ENCODE measurements at places on chromosomes 12 and 14. TPM values are rescaled to one million over a fixed set of nuclear protein-coding genes. Genes with fewer than 3 reads are reported as not detected.
A peak's percentile ranks its signal among the peaks of the same experiment; 100 is the strongest.

GRCh38 chr14:105026033-105026785, 5.3 kb upstream of the CDCA4 start:
- no peak for DNase-seq

GRCh38 chr12:2958432-2959191, 585 bp upstream of the TEAD4 start:
- DNase-seq: no peak

GRCh38 chr12:49642370-49642802, 19.0 kb downstream of the PRPF40B start:
- no peak for DNase-seq

DNA sequence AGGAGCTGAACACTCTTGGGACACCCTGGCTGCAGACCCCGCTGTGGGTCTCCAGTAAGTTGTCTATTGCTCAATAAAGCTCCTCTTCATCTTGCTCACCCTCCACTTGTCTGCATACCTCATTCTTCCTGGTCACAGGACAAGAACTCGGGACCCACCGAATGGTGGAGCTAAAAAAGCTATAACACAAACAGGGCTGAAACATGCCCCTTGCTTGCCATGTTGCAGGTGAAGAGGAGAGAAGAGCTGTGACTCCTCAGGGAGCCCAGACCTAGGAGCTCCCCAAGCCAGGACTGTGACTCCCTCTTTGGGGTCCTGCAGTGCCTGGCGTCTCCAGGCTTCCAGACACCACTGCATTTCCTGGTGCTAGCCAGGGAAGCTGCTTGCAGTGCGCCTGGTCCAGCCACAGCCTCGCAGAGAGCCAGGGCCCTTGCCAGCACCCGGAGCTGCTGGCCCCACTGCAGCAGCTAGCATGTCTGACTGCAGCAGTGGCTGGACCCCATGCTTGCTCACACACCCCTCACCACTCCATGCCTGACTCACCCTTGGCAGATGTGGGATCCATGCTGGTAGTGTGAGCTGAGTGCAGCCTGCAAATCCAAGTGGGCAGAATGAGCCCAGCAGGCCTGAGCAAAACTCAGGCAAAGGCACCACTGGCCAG, 37.1 kb upstream of the OR5AU1 start:
- no peak for DNase-seq

- no peak for DNase-seq
Measured at GRCh38 chr14:33414041-33414440, 475.4 kb downstream of the NPAS3 start.

DNA sequence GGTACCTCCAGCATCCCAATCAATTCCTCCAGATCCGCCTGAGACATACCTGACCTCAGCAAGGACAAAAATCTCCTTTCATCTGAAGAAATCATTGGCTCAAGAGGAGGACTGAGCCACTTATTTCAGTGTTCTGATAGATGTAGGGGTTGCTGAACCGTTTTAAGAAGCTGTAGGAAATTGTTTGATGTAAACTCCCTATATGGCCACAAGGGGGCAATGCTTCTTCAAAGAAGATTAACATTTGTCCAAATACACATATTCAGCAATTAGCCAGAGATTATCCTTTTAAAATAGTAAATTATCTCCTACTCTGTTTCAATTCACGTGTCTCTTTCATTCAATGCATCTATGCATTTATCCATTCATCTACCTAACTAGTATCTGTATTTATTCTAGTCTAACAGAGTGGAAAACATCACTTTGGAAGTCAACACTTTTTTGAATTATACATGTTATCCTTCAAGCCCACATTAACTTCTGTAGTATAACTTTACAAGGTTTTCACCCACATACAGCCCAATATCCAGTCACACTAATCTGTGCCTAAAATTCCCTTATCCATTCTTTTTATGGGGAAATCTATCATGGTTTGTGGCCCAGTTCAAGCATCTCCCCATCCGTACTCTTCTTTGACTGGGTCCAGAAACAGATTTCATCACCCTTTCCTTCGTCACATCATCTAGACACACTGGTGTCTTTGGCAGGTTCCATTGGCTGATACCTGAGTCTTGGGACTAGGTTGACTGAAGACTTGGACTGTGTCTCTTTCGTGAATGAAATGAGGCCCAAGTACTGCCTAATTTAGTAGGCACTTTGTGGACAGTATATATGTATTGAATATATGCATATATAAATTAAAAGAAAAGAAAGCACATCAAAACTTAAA, 411.0 kb upstream of the OR4E1 start:
- no peak for DNase-seq

- peak; percentile 68 for DNase-seq
Measured at GRCh38 chr12:78864403-78864869, at the start of gene SYT1. SYT1 (plus strand) TSS chr12:78864774.

DNA sequence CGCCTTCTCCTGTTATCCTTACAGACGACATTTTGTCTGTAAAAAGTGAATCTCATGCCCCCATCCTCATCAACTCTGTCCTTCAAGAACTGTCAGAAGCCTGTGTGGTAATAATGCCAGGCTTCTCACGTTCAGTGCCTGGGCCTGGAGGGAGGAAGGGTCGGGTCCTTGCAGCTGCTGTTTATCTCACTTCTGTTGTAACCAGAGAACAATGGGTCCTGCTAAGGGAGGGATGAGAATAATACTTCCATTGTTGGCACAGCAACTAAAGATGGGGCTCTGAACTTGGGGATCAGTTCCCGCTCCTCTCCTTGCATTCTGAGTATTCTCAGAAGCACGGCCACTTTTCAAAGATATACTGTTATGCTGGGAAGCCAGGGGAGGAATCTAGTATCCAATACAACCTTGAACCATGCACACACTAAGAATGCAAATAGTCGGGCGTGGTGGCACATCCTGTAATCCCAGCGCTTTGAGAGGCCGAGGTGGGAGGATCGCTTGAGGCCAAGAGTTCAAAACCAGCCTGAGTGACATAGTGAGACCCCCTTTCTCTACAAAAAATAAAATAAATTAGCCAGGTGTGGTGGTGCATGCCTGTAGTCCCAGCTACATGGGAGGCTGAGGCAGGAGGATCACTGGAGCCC, 38.8 kb upstream of the NINJ2 start:
- no peak for DNase-seq

DNA sequence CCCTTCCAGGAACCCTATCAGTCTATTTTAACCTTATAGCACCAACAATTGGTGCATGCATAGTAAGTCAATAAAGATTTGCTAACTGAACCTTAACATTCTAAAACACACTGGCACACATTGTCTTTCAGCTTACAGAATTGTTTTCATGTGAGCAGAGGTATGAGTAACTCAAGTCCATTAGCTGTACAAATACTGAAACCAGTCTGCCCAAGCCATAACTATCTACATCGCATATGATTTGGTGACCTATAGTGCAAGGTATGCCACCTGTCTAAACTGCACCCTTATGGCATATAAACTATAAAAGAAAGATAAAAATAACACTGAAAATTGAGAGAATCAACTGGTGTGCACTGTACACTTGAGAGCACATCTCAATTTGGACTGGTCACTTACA, 34.8 kb downstream of the SBNO1 start:
- no peak for DNase-seq

DNA sequence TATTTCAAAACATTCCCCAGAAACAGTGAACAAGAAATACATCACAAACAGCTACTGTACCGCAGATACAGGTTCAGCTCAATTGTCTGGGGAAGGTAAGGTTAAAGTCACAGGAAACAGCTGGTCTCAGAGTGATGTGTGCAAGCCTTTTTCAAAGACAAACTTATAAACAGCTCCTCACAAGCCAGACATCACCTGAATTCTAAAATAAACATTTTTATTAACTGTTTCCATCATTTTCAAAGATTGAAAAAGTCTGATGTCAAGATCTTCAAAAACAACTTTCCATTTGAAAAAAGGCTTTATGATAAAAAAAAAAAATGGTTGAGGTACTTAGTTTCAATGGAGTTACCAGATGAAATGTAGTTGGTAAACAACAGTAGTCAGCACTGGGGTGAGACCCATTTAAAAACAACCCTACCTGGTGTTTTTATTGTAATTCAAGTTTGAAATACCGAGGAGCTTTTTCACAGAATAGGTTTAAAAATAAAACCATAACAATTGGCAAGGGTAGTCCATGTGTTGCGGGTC, 4.0 kb downstream of the BTG1 start:
- DNase-seq: no peak

DNA sequence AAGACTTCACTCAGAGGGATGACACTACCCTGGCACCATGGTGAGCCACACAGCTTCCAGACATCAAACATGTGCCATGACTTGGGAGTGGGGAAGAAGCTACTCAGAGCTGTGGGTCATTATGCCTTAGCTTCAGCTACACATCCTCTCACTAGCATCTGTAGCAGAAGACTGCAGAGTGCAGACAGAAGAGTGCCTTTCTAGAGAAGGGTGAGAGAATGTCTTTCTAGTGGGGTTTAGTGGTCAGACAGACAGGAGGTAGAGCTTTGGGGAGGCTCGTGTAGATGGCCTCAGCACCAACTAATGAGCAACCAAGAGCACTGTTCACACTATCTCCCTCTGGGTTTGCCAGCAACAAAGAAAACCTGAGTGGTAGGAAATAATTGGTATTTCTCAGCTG, 4.9 kb upstream of the B4GALNT3 start:
- no peak for DNase-seq

DNA sequence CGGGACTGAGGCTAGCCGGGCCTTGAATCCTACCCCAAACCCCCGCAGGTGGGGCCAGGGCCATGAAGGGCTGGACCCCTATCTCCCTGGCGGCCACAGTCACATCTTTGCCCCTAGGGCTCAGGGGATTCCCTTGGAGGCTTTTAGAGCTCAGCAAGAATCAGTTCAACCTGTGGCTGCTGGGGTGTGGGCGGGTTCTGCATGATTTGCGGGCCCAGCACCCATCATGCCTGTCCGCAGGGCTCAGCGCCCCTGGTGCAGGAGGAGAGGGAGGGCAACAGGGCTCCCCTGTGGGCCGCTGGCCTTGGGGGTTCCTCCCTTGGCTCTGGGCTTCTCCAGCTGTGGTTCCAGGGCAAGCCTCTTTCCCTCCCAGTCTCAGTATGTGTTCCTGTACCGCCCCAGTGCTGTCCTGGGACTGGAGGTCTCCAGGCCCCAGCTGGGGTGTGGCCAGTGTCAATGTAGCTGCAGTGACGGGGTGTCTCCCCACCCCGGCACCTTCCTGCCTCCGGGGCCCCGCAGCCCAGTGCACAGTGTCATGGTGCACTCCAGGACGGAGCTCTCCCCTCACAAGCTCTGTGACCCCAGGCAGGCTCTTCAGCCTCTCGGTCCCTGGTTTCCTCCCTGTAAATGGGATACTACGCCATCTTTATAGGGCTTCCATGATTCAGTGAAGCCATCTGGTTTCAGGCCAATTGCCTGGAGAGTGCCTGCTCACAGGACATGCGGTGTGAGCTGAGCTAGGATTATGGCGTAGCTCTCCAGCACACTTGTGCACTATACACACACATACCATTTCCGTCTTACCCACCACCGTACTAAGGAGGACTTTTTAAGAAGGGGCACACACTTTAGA, 9.9 kb upstream of the LBHD2 start:
- no peak for DNase-seq

DNA sequence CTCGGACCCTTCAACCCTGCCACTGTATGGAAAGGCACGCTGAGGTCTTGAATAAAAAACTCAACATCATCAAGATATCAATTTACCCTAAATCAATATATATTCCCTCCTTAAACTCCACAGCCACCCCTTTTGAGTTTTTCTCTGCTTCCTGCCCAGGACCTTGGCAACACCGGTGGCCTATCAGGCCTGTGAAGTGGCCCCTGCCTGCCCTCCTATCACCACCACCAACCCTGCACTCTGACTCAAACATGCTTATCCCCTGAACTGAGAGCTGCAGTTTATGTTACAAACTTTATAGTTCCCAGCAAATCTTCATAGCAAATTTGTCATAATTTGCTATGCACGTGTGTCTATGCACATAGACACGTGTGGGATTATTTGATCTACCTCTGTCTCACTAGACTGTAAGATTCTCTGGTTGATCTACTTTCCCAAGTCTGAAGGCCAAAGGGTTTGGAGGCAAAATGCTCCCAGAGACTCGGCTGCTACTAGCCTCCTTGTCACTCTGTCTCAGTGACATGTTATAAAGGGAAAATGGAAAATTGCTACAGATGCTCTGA, 63.4 kb downstream of the SPTB start:
- no peak for DNase-seq

- no peak for DNase-seq
Measured at GRCh38 chr12:113128802-113129663, 6.5 kb downstream of the RASAL1 start.

DNA sequence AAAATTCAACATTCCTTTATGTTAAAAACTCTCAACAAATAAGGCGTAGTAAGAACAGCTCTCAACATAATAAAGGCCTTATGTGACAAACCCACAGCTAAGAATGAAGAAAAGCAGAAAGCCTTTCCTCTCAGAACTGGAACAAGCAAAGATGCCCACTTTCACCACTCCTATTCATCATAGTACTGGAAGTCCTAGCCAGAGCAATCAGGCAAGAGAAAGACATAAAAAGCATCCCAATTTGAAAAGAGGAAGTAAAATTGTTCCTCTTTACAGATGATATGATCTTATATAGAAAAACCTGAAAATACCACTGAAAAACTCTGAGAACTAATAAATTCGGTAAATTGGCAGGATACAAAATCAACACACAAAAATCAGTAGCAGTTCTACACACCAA, 52.1 kb downstream of the STON2 start:
- no peak for DNase-seq

DNA sequence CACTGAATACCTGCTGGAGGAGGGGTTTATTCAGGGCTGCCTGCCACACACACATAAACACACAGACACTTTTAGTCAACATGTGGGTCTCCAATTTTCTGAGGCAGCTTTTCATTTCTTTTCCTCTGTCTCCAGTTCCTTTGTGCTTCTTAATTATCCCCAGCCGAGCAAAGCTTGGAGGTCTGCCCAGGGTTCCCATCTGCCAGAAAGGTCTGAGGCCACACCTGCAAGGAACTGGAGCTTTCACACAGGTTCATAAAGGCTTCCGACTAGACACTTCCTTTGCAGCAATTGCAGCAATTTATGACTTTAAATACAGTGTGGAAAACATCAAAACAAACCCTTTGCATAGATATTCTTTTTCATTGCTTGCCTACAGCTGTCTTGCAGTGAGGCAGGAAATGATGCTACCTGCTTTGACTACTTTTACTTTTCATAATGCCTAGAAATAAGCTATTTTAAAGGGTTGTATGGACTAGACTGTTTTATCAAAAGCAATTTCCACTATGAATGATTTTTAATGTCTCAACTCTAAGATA, 1318.9 kb downstream of the AACS start:
- no peak for DNase-seq

Gene C12orf54
- 1.5 TPM for total RNA-seq

Gene CIROP
- total RNA-seq: not detected

Gene INSM2
- total RNA-seq: not detected

Gene OR6C2
- total RNA-seq: 1.2 TPM

Gene TSPAN19
- total RNA-seq: not detected

Gene COPS7A
- total RNA-seq: 77.9 TPM

Gene C12orf50
- 0.10 TPM for total RNA-seq

Gene AMN
- 3.2 TPM for total RNA-seq

Gene ANKRD9
- 11.5 TPM for total RNA-seq

Gene GLT8D2
- total RNA-seq: 13.3 TPM
